ENCODE measurements at places on chromosomes 6 and 20.

DNA sequence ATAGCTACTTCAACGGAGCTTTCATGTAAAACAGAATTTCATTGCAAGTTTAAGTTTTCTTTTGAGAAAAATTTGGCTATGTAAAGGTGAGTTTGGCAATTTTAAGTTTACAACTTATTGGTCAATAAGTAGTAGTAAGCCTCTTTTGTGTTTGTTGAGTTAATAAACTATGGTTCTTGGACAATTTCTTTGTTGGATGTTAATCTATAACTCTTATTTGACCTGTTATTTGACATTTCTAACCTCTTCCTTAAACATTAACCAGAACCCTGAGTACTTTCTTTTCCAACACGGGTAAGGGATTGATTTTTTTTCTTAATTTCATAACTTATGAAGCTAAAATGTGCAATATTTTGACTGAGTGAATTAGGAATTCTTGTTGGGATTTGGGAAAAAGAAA lies 354.4 kb downstream of the PRKN start:
- DNase-seq: no peak

DNA sequence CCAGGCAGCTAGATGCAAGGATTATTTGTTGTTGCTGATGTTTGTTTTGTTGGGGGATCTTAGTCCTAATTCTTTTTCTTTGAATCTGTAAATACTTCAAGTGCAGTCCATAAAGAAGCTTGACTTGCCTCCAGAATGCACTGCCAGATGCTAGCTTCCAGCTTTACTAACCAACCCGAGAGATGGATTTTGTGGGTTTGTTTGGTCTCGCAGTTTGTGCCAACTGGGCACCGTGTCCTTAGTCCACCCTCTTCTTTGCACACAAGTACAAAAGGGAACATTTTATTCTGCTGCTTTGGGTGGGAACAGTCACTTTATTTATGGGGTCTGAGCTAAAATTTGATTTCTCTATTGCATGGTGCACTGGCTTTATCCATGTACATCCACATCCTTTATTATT lies 212.0 kb downstream of the PLCB1 start:
- no peak for DNase-seq

GRCh38 chr20:25237610-25238318 lies 10.1 kb upstream of the PYGB start:
- peak; percentile 93 for DNase-seq

GRCh38 chr6:158255989-158256601 lies 56.2 kb upstream of the TULP4 start:
- DNase-seq: no peak

- DNase-seq: no peak
Measured at GRCh38 chr6:126824815-126825214, 293.7 kb upstream of the RSPO3 start.

DNA sequence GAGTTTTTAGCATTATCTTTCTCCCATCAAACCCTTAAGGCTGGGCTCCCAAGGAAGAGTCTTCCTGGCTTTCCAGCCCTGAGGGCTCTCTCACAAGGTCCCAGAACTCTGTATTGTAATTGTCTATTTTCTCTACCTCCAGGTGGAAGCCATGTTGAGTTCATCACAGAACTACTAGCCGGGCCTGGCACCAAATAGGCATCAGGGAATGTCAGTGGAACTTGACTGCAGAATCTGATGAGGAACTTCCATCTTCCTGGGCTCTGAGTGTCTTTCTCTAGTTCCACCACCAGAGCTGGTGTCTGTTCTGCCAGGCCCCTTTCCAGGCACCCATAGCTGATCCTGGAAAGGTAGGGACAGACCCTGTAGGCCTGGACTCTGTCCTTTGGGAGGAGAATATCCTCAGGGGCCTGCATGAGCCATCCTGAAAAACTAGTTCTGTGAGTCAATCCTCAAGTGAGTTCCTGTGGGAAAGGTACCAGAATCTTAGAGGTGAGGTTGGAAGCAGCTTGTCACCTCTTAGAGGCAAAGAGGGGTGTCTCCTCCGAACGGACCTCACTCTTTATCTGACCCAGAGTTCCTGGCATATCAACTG lies 11.1 kb upstream of the TOP1 start:
- DNase-seq: peak; percentile 31

- DNase-seq: peak; percentile 30
Measured at GRCh38 chr20:8524101-8525016, 392.3 kb downstream of the PLCB1 start.

GRCh38 chr6:134622382-134623173 lies 304.7 kb upstream of the SGK1 start:
- no peak for DNase-seq

- DNase-seq: peak; percentile 58
Measured at GRCh38 chr6:13923527-13924145, 1.1 kb upstream of the RNF182 start.

- DNase-seq: no peak
Measured at GRCh38 chr6:35040398-35040797, 100.7 kb downstream of the TCP11 start.

DNA sequence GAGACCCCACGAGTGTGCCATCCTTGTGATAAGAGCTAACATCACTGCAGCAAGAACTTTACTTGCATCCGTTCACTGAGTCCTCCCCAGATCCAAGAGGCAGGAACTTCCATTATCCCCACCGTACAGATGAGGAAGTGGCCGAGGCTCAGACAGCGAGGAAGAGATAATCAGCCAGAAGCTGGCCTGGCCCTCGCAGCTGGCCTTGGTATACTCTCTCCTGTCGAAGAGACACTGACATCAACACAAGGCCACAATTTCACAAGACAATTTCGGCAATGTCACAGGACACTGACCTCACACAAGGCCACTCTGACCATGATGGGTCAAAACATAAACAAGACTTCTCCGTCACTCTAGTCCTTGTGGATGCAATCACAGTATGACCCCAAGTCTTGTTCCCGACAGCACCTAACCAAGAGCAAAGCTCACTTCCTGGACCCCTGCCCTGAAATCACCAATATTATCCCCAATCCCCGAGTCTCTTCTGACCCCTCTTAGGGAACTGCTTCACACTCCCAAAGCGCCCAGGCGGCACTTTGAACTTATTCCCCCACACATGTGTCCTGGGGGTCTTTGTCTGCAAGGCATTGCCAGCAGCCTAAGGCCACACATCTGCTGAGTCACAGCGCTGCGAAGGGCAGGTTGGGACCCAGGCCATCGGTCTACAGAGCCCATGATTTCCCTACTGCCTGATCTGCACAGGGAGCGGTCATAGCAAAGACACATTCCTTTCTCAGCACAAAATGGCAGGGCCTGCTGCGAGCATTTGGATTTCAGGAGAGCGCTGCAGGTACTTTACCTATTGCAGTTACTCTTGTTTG lies 14.8 kb upstream of the VAPB start:
- peak; percentile 44 for DNase-seq

- no peak for DNase-seq
Measured at GRCh38 chr6:141906569-141907080, 226.1 kb upstream of the GJE1 start.

- DNase-seq: no peak
Measured at GRCh38 chr6:502761-503160, 111.2 kb downstream of the IRF4 start.

DNA sequence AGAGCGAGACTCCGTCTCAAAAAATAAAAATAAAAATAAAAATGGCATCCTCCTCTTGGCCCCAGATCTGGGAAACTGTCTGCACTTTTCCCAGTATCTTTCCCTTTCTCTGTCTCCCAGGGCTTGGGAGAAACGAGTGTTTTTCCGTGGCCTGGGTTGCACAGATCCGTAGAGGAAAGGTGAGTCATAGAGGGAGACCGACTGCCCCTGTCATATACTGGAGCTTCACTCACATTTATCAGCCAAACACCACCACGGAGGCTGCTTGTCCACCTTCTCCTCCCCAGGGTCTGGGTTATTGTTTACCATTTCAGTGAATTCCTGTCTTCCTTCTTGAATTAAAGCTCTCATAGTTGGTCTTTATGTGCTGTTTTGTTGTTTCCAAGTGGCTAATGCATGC lies 31.9 kb upstream of the EIF2S2 start:
- no peak for DNase-seq
